ENCODE measurements at places on chromosomes 7 and 10. TPM values are rescaled to one million over a fixed set of nuclear protein-coding genes. Genes with fewer than 3 reads are reported as not detected.

GRCh38 chr10:64090865-64091264, 569.7 kb downstream of the REEP3 start:
- no peak for DNase-seq

DNA sequence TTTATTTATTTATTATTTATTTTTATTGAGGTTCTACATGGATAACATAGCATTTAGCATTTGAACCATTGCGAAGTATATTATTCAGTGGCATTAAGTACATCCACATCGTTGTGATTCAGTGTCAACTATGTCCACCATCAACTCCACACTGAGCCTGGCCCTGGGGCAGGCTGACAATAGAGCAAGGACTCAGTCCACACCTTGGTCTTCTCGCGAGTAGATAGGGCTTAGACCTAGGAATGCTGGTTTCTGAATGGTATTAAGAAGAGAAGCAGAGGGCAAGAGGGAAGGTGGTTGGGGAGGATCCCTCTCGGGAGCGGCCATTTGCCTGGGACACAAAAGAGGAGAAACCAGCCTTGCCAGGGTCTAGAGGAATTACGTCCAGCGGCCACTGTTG, 599.2 kb upstream of the MGMT start:
- no peak for DNase-seq

DNA sequence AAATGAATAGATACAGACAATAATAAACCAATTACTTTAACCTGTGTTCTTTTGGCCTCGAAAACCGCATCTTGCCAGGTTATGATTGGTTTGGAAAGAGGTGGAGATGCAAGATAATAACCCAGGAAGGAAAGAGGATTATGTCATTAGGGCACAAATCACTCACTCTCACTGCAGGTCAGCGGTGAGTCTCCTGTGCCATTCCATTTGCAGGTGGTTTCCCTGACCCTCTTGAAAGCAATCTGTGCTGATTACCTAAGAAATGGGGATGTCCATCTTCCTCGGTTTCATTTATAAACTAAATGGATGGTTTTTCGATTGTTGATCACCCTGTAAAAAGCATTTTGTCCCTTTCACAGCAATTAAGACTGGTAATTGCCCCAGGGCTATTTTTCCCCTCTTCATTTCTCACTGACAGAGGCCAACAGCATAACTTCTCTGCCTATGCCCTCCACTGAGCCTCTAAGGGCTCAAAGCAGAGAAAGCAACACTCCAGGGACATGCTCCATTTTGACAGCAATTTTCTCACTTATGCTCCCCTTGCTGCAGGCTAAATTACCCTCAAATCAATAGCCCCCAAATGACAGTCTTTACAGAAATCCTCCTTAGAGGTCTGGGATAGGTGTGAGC, 257.5 kb downstream of the IPMK start:
- no peak for DNase-seq

DLX5 gene
- total RNA-seq: not detected

STEAP1 gene
- total RNA-seq: 2.2 TPM

GRCh38 chr10:85558533-85558932, 808.1 kb downstream of the GRID1 start:
- DNase-seq: no peak

DNA sequence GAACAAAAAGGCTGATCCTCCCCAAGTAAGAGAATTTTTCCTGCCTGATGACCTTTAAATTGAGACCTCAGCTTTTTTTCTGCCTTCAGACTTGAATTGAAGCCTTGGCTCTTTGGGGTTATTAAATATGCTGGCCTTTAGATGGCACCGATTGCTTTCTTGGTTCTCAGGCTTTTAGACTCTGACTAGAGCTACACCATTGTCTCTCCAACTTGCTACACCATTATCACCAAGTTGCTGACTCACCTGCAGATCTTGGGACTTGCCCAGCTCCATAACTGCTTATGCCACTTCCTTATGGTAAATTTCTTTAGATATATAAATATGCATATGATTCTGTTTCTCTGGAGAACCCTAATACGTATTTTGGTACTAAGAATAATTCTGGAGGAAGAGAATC, 3.1 kb upstream of the ABCA13 start:
- no peak for DNase-seq

CRYGN gene
- not detected for total RNA-seq

GDF2 gene
- total RNA-seq: not detected

DNA sequence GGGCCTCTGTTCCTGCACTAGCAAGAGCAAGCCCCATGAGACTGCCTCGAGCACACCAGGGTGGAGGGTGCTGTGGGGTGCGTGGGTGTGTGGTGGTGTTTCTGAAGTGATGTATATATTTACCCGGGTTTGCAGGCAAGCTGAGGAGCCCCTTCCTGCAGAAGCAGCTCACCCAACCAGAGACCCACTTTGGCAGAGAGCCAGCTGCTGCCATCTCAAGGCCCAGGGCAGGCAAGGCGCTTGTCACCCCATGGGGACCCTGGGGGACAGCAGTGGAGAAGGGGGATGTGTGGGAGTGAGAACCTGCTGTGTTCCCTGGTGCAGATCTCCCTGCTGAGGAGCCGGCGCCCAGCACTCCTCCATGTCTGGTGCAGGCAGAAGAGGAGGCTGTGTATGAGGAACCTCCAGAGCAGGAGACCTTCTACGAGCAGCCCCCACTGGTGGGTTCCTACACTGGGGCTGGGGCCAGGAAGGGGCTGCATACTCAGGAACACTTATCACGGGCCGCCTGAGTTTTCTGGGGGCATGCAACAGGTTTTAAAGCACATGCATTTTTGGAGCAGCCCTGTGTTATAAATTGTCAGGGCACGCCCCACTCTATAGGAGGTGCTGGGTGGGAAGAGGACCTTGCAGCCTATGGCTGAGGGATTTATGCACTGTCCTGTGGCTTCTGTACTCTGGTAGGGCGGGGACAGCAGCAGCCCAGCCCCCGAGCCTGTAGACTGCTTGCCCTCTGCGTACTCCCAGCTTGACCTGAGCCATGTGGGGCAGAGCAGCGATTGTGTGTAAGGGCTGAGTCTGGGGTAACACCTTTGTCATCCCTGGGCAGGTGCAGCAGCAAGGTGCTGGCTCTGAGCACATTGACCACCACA, 5.9 kb downstream of the PGAM2 start:
- no peak for DNase-seq

LCOR gene
- total RNA-seq: 107 TPM

GRCh38 chr7:94284104-94284503, 110.6 kb upstream of the COL1A2 start:
- DNase-seq: no peak

SH2D4B gene
- 0.36 TPM for total RNA-seq

WIPF3 gene
- 2.4 TPM for total RNA-seq

DNA sequence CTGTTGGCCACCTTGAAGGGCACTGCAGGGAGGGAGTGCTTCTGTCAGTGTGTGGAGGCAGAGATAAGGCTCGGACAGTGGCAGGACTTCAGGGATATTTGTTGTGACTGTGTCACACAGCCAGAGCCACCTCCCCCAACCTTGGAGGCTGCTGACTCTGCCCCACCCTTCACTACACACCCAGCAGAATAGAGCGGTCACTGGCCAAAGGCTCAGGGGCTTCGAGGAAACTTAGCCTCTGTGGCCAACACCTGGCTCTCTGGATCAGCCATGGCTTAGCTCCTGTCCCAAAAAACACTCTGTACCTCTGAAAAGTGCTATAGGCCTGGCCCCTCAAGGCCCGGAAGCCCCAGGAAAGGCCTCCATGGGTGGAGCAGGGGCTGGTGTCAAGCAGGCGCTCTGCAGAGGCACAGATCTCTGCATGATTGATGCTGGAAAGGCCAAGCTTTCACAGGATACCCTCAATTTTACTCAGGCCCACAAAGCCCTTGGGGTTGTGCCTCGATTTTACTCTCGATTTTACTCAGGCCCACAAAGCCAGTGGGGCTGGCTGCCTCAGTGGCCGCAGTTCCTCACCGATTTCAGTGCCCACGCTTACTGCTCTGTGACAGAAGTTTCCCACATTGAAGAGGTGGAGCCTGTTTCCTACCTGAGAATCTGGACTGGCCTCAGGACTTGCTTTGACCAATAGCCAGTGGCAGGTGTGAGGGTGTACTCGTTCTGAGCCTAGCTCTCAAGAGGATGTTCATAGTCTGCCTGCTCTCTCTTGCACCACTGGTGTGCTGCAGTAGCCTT, 113.2 kb upstream of the GPR26 start:
- no peak for DNase-seq

PODXL gene
- total RNA-seq: 17.1 TPM

- no peak for DNase-seq
Observed at GRCh38 chr7:508461-509170, 11.0 kb downstream of the PDGFA start.

GRCh38 chr7:2729031-2729892, 41.3 kb downstream of the AMZ1 start:
- DNase-seq: no peak

- DNase-seq: no peak
Observed at GRCh38 chr10:76440426-76440825, 1009.0 kb downstream of the LRMDA start.

DNA sequence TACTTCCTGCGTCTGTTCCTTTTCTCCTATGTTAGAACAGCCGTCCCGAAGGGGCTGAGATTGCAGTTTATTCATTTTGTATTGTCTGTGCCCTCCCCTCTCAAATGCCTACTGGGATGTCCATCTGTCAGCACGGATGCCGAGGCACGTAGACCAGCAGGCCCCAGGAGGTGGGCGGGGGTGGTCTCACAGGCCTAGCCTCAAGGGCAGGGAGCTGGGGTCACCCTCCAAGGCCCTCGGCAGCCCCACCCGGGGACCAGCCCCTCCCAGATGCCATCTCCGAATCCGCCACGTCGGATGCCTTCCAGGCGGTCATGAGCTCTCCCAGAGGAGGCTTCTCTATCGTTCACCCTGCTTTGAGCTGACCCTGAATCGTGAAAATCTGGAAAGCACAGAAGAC, 59.7 kb downstream of the ELFN1 start:
- DNase-seq: no peak

- DNase-seq: no peak
Observed at GRCh38 chr7:36949711-36950600, 225.7 kb upstream of the AOAH start.

DNA sequence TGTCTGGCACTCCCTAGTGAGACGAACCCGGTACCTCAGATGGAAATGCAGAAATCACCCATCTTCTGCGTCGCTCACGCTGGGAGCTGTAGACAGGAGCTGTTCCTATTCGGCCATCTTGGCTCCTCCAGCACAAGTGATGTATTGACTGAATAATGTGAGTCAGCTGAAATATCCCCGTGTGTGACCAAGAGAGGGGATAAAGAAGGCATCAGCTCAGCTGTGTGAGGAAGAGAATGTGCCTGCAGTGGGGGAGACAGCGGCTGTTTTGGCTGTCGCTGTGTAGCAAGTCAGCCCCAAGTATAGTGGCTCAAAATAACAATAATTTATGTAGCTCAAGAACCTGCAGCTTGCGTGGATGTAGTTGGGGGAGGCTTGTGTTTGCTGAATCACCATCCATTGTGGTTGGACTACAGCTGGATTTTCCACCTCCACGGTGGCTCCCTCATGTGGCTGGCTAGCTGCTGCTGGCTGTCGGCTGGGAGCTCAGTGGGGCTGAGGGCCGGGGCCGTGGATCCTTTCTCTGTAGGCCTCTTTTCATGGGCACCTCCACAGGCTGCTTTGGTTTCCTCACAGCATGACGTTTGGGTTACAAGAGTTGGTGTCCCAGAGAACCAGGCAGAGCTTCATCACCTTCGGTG, 434.5 kb downstream of the CCSER2 start:
- no peak for DNase-seq

GRCh38 chr7:155574556-155575290, 28.4 kb upstream of the CNPY1 start:
- DNase-seq: no peak

GRCh38 chr7:110521357-110521911, 569.5 kb upstream of the LRRN3 start:
- peak; percentile 35 for DNase-seq

OR2A12 gene
- not detected for total RNA-seq

- no peak for DNase-seq
Observed at GRCh38 chr7:147400221-147400689, 1190.3 kb upstream of the C7orf33 start.

GRCh38 chr7:44755698-44756627, 7.3 kb downstream of the ZMIZ2 start:
- peak; percentile 47 for DNase-seq

DNA sequence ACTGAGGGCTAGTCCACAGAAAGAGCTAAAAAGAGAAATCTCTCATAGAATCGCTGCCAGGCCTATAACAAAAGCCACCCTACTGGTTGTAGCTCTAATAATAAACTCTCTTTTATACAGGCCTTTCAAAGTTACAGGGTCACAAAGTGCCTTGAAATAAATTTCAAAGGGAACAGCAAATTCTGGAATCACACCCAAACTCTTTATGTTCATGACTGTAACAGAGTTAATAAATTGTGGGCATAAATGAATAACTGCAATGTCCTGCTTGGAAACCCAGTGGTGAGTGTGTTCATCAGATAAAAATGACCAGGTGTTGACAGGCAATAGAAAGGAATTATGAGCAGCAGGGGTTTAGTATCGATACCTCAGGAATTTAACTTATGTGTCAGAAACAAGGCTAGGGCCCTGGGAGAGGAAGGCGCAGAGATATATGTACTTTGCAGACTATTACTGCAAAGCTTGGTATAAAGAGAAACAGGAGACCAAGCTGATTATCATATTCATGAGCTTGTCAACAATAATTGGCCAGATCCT, 9.3 kb downstream of the CDC14C start:
- DNase-seq: no peak

DNA sequence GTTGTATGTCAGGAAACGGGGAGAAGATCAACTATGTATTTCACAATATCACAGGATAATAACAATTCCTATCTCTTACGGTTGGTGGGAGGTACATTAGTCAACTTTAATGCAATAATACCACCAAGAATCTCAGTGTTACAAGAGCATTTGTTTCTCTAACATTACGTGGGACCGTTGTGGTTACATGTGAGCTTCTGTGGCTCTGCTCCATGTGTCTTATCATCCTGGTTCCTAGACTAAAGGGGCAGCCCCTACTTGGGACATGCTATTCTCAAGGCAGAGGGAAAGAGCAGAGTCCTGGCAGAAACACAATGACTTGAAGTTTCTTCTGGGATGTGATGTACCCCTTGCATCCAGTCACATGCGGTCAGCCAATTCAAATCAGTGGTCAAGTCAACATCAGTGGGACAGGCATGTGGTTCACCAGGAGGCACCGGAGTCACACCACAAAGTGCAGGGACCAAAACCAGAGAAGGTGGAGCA, 2.5 kb upstream of the ZNF22 start:
- no peak for DNase-seq

LIPF gene
- 0.27 TPM for total RNA-seq

- no peak for DNase-seq
Observed at GRCh38 chr10:132937861-132938260, 4.5 kb downstream of the CFAP46 start.
